ENCODE measurements at places on chromosomes 1 and 21.

DNA sequence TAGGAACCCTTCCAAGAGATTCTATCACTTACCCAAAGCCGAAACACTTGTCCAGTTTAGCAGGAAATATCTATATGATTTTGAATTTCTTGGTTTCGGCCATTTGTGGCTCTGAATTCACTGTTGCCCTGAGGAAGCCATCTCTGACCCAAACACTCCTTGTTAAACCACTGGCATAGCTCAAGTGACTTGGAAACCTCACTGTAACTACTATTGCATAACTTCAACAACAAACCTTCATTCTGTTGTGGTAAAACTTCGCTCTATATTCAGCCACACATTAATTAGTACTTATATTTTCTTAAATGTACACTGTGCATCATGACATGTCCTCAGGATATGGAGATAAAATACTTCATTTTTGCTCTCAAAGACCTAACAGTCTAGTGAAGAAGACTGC lies 63.2 kb downstream of the ST6GALNAC3 start:
- DNase-seq = no peak

GRCh38 chr1:172654535-172654934 lies 4.4 kb upstream of the FASLG start:
- DNase-seq = no peak

DNA sequence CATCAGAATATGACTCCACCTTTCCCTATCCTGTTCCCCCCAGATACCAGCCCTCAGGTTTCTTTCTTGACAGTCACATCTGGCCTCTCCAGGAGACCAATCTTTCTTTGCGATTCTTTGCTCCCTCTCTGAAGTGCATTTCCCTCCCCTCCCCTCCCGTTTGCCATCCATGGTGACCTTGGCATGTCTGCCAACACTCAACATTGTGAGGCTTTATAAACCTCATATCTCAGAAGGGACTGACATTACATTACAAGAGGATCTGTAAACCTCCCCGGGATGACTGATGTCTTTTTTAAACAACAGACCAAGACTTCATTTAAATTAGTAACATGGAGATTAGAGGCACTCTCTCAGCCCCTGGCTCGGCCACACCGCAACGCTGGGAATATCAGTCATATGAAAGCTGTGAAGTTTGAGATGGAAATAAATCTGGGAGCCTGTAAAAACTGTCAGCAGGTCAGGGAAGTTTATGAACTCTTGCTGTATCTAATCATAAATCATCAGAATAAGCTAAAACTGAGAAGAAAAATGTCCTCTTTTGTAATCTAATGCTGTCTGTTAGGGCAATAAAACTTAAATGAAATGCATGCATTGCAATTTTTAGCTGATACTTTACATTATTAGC lies 401.7 kb upstream of the PROX1 start:
- DNase-seq = no peak

GRCh38 chr1:46394108-46394871 lies at the start of gene FAAH:
TSS of gene FAAH (plus strand) at chr1:46394317. CDS start at chr1:46394349, 32 bp downstream.
- peak; percentile 45 for DNase-seq

DNA sequence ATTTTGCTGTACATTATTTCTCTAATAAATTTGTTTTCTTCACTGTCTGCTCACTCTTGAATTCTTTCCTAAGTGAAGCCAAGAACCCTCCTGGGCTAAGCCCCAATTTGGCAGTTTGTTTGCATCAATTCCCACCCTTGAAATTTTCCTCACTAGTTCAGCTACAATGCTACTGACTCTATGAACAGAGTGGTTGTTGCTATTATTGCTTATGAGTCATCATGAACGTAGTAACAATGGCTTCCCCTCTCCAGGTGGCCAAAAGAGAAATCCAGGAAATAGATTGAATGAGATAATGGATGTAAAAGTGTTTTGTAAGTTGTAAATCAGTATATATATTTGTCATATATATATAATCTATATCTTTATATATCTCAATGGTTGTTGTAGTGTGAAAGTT lies 193.0 kb downstream of the URB2 start:
- DNase-seq = no peak

DNA sequence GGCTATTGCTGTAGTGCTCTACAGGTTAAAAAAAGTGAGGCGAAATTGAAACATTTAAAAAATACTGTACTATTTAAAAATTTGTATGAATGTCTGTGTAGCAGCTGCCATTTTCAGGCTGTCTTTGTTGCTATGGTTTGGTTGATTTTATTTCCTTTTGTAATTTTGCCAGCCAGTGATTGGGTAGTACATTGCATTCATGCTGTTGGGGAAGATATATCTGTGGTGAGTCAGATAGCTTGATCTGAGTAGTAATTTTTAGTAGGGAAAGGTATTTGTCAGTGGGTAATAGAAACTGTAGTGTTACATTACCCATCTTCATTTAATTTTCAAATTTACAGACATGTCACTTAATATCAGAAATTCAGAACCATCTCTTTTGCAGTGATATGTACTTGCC lies 15.0 kb downstream of the NFIA start:
- no peak for DNase-seq

GRCh38 chr1:184021728-184022127 lies 15.8 kb downstream of the COLGALT2 start:
- DNase-seq = no peak

GRCh38 chr21:16418642-16419041 lies 688.9 kb downstream of the USP25 start:
- no peak for DNase-seq

GRCh38 chr1:17081439-17081838 lies 27.6 kb upstream of the SDHB start:
- peak; percentile 34 for DNase-seq

DNA sequence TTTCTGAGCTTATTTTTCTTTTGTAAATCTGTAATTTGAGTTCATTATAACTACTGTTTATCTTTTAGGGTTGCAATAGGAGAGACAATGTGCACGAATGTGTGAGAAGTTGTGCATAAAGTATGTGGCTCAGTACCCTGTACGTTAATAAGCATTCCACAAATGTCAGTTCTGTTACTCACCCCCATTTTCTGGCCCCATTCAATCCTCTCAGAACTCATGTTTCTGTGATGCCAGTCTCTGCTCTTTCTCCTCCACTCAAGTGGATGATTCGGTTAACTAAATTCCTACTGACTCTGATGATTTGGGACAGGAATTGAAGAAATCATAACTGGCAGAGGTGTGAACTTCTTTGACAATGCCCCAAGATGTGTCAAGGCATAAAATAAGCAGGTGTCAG lies 10.2 kb upstream of the DMRTB1 start:
- no peak for DNase-seq

- DNase-seq = no peak
Observed at GRCh38 chr21:16872616-16873015, 640.2 kb upstream of the CXADR start.

DNA sequence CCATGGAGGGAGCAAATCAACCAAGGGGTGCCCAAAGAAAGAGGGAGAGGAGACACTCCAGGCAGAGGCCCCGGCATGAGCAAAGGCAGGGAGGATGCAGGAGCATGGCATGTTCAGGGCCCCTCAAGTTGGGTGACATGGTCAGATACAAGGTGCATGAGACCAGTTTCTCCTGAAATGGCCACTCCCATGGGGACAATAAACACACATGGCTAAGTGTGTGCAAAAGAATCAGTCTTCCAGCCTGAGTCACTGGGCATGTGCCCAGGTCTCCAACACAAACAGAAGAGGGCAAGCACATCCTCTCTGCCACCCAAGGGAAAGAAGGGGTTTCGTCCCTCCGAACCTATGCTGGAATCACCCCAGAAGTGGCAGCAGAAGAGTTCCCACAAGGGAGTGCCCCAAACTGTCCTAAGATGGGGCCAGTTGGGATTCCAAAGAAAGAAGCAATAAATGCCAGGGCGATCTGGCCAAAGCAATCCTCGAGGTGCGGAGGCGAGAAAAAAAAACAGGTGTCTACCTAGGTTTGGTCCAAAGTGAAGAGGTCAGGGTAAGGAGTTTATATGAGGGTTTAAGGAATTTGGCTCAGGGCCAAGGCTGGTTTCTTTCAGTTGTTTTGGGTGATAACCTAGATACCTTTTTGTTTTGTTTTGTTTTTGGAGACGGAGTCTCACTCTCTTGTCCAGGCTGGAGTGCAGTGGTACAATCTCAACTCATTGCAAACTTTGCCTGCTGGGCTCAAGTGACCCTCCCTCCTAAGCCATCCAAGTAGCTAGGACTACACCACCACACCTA lies 13.2 kb downstream of the CASP9 start:
- no peak for DNase-seq

GRCh38 chr21:15062606-15062965 lies 2.2 kb downstream of the NRIP1 start:
- DNase-seq = peak; percentile 29

- DNase-seq = no peak
Observed at GRCh38 chr1:241592273-241592958, 47.8 kb downstream of the CHML start.

DNA sequence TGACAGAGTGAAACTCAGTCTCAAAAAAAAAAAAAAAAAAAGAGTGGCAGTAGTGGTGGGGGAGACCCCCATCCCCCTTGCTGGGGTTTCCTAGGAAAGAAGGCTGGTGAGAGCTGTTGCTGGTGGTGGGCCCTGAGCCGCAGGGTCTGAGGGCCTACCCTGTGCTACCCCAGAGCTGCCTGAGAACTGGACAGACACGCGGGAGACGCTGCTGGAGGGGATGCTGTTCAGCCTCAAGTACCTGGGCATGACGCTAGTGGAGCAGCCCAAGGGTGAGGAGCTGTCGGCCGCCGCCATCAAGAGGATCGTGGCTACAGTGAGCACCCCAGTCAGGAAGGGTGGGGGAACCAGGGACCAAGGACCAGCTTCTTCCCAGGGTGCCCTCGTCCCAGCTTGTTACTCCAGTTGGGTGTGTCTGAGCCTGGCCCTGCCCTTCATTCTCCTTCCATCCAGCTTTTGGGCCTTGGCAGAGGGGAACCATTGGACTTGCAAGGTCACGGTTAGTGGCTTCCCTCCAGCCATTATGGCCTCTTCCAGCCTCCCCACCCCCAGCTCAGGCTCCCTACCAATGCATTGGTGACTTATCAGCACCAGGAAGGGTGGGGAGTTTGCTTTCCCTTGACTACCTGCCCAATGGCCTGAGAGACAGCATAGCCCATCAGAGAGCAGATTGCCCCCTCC lies 10.5 kb downstream of the LDLRAP1 start:
- DNase-seq = no peak

- DNase-seq = peak; percentile 92
Observed at GRCh38 chr1:35715568-35716002, 3.1 kb downstream of the C1orf216 start.

DNA sequence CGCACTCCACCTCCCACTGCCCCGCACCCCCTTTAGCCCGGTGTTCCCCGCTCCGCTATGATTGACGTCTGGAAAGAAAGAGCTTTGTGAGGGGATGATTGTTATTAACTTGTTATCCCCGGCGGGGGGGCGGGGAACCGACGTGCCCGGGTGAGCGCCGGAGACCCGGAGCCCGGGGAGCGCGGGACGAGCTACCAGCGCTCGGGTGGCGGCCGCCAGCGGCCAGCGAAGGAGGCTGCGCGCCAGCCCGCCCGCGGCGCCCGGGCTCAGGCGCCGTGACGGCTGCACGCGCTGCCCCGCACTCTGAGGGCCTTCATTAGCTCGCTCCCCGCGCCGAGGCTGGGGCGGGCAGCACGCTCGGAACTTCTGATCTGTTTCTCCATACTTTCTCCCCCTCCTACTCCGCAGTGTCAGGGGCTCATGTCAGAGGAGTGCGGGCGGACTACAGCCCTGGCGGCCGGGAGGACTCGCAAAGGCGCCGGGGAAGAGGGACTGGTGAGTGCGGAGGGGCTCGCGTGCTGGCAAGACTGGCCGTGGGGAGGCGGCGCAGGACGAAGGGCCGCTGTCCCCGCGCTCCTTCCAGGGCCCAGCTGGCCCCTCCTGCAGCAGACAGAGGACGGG lies 2.1 kb downstream of the LHX8 start:
- DNase-seq = no peak

DNA sequence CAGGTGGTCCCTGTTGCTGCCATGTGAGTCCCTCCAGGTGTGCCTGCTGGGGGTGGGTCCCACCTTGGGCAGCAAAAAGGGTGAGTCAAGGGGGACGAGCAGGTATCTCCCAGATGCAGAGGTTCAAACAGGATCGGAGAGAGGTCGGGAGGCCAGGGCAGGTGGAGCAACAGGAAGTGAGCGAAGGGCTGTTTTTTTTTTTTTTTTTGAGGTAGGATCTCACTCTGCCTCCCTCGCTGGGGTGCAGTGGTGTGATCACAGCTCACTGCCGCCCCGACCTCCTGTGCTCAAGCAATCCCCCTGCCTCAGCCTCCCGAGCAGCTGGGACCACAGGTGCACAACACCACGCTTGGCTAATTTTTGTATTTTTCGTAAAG lies 39.4 kb downstream of the SLC2A7 start:
- no peak for DNase-seq

DNA sequence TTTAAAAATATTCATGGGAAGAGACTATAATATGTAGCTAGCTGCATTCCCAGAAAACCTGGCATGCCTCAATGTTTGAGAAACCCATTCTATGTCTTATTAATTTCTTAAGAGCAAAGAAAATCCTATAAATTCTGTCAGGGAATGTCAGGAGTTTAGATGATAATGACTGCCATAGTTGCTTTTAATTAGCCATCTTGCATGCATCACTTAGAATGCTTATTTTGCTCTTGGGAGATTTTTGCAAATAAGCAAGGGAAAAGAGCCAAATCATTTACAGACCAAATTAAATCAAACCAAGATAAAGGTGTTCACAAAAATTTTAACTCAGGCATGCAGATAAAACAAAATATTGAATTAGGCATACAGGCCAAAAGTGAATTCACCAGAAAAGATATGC lies 152.8 kb downstream of the FASLG start:
- DNase-seq = no peak

DNA sequence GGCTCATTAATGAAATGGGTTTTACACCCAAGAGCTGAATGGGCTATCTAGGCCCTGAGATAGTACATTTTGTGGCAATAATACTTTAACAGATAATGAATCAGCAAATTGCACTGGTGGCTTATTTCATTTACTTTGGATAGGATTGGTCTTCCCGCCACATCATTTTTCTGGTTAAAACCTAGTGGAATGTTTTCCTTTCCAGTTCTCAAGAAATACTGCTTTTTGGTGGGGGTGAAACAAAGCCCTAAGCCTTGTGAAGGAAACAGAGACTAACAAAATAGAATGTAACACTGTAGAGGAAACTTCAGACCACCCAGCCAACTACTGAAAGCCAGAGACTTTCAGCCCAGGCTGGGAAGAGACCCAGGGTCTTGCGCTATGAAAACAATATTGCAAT lies 172.2 kb downstream of the HHIPL2 start:
- DNase-seq = no peak

GRCh38 chr1:201329286-201329685 lies 46.0 kb downstream of the PKP1 start:
- no peak for DNase-seq

Data from SJCRH30 (cell line).